ENCODE measurements at places on chromosomes 7 and 10. TPM values are rescaled to one million over a fixed set of nuclear protein-coding genes. Genes with fewer than 3 reads are reported as not detected.

CYP3A7 gene
- not detected for total RNA-seq

EN2 gene
- total RNA-seq, result not detected

- DNase-seq, result no peak
Measured at GRCh38 chr10:70328018-70328417, 44.2 kb upstream of the NPFFR1 start.

DNA sequence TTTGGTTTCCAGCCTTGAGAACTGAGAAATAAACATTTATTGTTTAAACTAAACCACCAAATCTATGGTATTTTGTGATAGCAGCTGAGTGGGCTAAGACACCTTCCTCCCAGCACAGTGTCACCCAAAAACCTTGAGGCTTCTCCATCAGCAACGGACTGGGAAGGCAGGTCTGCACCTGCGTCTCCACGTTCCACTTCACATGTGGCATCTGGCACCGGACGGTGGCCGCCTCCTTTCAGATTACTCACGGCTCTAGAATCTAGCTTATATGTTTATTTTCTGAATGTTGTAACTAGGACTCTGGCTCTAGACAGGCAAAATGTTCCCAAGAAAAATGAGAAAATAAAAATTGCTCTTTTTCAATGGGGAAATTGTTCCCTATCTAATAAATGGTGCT is 201.0 kb downstream of the ADARB2 start:
- no peak for DNase-seq

- no peak for DNase-seq
Measured at GRCh38 chr7:30986738-30987137, 23.0 kb downstream of the GHRHR start.

DKK1 gene
- total RNA-seq, result 0.47 TPM

- DNase-seq, result no peak
Measured at GRCh38 chr7:82007315-82007714, 237.5 kb upstream of the HGF start.

DNA sequence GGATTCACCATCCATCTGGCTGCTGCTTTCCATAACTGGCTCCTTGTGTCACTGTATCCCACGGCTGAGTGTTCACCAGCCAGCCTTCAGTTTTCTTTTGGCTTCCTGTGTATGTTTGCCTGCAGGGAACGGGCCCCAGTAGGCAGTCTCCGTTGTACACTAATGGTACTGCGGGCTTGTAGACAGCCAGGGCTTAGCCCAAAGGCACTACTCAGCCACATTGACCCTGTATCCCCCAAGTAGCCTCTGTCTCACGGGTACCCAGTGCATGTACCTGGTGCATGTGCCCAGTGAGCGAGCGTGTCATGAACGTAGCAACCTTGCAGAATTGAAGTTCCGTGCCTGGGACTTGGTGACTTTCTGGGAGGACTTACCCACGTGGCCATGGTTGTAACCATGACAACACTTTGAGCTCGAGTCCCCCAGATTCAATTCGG is 6.1 kb downstream of the PFKFB3 start:
- no peak for DNase-seq

DNA sequence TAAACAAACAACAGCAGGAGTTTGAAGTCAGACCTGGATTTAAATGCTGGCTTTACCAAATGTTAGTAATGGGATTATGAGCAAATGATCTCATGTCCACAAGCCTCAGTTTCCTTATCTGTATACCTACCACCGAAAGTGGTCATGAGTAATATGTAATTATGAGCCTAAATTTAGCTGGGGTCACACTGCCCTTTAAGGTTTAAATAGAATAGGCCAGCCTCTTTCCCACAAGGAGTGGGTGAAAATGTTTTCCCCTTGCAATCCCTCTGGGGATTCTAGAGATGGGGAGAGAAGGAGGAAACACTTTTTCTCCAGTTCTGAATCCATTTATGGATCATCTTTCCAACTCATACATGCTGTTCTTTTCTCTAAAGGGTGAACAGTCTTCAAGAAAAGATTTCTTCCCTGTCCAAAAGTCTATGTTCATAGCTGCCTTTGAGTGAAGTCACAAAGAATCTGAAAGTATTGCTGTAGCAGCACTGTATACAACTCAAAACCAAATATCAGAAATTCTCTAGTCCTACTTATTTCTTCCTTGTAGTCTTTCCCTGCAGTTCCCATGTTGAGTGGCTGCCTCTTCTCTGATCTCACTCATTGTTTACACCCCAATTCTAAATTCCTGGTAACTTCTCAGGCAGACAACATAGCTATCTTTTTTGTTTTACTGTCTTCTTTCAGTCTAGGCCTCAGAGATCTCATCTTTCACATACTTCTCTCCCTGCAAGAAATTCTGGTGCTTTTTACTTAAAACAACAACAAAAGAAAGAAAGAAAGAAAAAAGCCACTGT is 7.4 kb upstream of the TSPAN12 start:
- DNase-seq, result no peak

PLA2G12B gene
- total RNA-seq, result not detected

DNA sequence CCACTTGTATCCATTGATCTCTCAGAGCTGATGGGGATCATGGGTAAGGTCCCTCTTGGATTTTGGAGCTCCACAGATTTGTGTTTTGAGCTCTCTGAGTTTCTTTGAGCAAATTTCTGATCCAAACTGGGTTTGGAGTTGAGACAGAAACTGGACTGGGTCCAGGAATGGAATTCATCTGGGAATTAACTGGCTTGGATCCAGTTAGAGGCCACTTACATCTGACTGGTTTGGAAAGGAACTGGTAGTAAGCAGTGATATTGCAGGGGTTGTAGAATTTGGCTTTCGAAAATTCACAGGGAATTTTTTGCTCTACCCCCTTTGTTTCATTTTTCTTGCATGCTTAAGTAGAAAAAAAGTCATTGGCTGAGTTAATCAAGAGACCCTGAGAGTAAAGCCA is 245.6 kb downstream of the SEMA3D start:
- DNase-seq, result no peak

GIMAP1 gene
- 5.8 TPM for total RNA-seq

CHAT gene
- total RNA-seq, result not detected

DNA sequence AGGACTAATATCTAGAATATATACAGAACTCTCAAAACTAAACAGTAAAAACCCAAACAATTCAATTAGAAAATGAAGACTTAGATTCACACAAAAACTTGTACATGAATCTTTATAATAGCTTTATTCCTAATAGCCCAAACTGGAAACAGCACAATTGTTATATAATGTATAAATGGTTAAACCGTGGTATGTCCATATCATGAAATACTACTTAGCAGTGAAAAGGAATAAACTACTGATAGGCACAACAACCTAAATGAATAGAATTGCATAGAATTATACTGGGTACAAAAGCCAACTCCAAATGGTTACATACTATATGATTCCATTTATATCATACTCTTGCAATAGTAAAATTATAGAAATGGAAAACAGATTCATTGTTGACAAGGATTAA is 21.0 kb upstream of the FAM241B start:
- no peak for DNase-seq

DNA sequence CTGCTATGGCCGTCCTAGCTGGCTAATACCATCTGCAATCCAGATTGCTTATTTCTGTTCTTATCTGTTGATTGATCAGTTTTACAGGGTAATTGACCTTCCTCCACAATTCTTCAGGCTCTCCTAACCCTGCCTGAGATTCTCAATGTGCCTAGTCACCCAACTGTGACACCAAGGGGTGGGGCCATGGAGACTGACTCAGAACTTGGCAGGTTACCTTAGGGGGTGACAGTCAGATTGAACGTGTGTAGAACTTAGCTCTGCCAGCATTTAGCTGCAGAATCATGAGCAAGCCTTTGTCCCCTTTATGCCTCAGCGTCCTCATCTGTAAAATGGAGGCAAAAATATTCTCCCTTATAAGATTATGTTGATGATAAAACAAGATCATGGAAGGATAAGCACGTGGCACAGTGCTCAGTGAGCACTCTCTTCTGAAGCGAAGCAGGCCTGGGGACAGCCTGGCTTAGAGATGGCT is 19.1 kb upstream of the LEP start:
- no peak for DNase-seq

- no peak for DNase-seq
Measured at GRCh38 chr7:140656548-140657515, 15.9 kb upstream of the ADCK2 start.

FRMD4A gene
- total RNA-seq, result 7.8 TPM

DNA sequence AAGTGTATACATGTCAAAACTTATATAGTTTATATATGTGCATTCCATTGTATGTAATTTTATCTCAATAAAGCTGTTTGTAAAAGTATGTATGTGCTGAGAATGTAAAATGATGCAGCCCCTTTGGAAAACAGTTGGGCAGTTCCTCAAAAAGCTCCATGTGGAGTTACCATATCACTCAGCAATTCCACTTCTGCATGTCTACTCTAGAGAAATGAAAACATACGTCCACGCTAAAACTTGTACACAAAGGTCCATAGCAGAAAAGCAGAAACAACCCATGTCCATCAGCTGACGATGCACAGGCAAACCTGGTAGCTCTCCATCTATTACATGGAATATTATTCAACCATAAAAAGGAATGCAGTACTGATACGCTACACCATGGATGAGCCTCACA is 8.3 kb upstream of the RGS10 start:
- no peak for DNase-seq

- no peak for DNase-seq
Measured at GRCh38 chr10:99754670-99755069, 22.6 kb downstream of the CUTC start.

DNA sequence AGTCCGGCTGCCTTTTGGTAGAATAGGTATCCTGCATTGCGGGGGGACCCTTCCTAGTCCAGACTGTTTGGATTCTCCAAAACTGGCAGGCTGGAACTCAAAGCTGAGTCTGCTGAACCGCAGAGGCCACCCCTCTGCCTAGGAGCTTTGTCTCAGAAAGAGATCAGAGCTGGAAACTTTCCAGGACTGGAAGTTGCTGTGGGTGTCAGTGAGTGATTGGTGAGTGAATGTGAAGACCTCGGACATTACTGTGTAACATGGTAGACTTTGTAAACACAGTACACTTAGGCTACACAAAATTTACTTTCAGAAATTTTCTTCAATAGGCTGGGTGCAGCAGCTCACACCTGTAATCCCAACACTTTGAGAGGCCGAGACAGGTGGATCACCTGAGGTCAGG is 103.8 kb downstream of the DNAJC1 start:
- no peak for DNase-seq

HTRA1 gene
- total RNA-seq, result 35.6 TPM

GPNMB gene
- total RNA-seq, result 34.5 TPM

DNA sequence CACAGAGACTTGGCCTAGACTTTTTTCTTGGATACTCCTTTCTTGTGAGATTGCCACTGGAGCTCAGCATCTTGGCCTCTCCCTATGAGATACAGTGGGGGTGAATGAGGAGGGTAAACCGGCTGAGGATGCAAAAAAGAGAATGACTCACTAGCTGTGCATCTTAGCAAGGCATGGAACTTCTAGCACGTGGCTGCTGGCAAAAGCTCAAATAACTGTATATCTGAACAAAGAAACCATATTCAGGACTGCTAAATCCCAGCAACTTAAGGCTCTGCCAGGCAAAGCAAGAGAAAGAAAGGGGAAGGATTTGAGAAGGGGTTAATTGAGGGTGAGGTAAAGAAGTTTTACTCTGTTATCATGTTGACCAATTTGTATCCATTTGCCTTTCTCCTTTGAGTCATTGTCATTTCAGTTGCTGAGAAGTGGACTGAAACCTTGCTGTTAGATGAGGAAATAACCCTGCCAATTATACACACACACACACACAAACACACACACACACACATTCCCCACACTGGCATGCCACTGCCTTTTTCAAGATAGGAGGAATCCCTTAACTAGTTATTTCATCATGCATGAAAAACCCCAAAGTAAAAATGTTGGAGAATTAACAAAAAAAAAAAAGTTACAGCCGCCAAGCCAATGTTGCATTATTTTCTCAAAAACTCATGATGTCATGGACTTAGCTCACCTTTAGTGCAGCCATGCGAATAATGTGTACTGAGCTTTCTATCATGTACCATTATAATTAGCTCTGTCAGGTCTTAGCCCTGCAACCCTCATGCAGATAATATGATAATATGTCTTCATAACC is 997.3 kb downstream of the LRMDA start:
- DNase-seq, result no peak

DNA sequence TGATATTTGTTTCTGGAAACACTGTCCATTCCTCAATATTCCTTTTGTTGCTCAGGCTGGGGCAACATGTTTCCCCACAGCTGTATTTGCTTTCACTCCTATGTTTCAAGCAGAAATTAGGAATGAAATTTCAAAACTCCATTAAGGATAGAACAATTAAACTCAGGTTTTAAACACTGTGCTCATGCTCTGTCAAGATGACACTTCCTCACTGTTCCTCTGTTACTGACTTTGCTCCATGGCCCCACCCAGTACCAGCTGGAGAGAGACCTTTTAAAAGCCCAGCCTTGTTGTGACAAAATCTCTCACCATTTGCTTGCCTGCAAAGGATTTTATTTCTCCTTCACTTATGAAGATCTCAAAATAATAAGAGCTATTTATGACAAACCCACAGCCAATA is 197.4 kb downstream of the ELMO1 start:
- DNase-seq, result no peak

- DNase-seq, result no peak
Measured at GRCh38 chr10:62268399-62269114, at the start of gene RTKN2. RTKN2 (minus strand) TSS chr10:62268844; CDS start chr10:62268610, 234 bp downstream.

DNA sequence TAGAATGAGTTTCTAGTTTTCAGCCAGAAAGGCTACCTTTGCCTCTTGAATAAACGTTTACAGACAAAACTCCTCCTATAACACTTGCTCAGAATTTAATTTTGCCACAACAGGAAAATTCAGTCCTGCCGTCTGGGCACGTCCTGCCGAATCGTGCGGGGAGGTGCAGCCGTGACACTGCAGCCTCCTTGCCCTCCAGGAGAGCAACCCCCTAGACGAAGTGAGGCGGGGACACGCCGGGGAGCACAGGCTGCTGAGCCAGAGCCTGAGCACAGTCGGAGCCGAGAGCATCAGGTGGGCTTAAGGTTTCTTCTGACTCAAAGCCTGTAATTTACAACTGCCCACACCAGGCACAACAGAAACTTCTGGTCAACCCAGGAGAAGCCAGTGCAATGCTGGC is 102.3 kb downstream of the DYNC2I1 start:
- no peak for DNase-seq

TACR2 gene
- total RNA-seq, result 24.0 TPM

AKR1C8 gene
- total RNA-seq, result not detected

DNA sequence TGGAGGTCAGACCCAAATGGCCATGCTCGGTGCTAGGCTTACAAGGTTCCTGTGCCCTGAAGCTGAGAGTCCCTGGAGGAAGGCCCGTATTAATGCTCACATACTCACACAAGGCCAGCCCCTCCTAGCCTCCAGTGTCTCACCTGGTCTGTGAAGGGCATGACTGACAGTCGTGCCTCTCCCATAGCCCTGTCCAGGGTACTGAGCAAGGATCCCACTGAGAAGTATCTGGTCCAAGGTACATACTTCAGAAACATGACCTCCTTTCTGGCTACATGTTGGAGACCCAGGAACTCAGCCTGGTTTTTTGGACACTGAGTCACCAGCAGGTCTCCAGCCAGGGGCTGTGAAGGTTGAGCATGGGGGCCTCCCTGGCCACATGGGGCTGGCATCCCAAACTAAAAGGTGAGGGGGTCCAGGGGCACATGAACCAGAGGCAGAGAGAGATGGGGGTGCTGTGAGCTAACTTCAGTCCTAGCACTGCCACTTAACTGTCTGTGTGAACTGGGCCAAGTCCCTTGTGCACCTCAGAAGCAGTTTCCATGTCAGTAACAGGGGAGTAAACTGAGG is 17.6 kb upstream of the RASGEF1A start:
- DNase-seq, result no peak

IGFBP1 gene
- total RNA-seq, result not detected

- DNase-seq, result no peak
Measured at GRCh38 chr10:93917821-93918220, 24.0 kb downstream of the SLC35G1 start.
